Esophagus squamous epithelium (tissue), 5 donors: ENCODE measurements at places on chromosomes 3 and 15.

GRCh38 chr3:26108846-26109489 is 319.1 kb downstream of the OXSM start:
- no peak for DNase-seq

DNA sequence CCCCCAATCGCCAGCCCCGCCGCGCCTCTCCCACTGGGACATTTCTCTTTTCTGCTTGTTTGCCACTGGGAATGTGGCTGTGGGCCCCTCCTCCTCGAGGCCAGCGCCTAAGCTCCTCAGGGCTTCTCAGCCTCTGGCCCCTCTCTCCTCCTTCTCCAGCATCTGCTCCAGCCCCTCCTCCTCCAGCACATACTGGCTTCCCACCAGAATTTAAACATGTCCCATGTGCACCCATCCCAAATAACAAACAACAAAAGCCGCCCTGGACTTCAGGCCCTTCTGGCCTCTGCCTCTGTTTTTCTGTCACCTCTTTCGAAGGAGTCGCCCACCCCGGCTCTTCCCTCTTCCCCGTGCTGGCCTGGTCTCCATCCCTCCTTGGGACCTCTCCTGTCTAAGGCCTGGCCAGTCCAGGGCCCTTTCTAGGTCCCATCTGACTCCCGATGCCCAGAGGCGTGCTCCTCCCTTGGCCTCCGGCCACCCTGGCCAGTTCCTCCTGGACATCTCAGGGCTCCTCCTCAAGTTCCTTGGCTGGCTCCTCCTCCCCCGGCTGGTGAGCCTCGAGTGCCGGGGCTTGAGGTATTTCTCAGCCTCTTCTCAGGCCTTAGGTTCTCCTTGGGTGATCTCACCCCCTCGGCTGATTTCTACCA is 94.6 kb upstream of the SLC6A6 start:
- DNase-seq = no peak

GRCh38 chr3:13483988-13484695 is 4.0 kb downstream of the HDAC11 start:
- no peak for DNase-seq

GRCh38 chr3:165259541-165260193 is 63.5 kb upstream of the SLITRK3 start:
- DNase-seq = no peak

DNA sequence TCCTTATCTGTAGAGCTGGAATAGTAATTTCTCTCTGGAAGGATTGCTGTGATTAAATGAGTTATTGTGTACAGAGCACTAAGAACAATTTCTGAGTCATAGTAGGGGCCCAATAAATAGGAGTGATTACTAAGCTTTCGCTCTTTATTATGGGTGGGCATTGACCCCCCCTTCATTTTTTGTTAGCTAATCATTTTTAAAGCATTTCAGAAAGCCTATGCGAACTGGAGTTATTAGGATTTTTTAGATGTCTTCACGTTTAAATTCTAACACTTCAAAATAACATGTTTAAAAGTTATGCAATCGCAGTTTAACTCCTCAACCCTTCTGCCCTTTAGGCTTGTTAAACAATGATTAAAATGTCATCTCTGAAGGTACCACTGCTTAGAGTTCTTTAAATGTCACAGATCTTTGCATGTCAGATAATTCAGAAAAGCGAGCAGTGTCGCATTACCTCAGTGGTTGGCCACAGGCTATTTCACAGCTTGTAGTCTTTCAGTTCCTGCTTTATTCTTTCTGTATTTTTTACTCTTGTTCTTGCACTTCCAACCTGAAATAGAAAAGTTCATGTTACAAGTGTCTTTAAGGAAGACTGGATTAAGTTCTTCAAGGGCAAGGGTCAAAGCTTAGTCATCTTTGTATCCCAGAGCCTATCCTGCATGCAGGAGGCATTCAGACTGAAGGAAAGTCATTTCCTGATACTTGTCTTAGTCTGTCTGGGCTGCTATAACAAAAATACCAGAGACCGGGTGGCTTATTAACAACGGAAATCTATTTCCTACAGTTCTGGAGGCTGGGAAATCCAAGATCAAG is 102.9 kb downstream of the FNDC3B start:
- DNase-seq = no peak

DNA sequence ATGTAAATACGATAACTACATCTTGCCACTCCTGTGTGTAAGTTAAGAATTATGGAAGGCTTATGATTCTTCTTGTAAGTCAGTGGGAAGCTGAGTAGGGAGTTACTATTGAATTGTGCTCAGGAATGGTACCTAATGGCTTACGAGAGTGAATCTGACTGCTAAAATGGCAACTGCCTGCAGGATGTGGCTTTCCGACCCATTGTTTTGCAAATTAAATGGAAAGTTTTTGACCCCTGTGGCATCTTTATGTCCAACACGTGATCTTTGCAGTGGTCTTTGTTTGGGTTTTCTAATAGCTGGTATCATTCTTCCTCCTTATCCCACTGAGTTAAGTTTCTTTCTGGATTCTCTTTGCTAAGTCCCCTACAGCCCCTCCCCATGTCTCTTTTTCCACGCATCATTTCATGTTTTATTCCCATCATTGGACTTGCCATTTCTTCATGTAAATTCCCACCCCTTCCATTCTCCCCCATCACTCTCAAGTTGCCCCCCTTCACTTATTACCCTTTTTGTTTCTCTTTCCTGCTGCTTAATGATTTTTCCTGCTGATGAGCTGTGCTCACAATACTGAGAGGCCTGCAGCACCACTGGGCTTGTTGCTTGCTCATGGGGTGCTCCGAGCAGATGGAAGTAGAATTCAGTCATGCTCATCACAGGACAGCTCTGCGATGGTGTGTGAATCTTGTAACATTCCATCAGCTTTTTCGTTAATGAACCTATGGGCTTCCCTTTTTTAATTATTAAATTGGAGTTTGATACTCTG is 428.2 kb upstream of the IL12A start:
- DNase-seq = no peak

DNA sequence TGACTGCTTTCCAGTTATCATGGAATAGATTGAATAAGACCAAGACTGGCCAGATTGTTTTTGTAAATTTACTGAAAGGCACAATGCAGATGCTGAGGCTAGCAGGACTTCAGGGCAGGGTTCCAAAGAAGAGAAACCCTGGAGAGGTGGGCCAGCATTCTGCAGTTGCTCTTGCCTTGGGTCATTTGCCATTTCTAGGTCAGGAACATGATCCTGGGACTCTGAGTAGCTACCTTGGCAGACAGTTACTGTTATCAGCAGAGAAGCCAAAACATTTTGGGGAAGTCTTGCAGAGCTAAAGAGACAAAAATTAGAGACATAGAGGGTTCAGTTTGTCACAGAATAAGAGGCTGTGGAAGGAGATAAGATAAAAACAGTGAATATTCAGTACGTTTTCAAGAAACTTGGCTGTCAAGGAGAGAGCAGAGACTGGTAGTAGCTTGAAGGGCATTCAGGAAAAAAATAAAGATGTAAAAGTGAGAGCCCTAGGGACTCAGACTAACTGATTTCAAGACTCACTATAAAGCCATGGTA is 46.8 kb upstream of the MYRIP start:
- DNase-seq = no peak

DNA sequence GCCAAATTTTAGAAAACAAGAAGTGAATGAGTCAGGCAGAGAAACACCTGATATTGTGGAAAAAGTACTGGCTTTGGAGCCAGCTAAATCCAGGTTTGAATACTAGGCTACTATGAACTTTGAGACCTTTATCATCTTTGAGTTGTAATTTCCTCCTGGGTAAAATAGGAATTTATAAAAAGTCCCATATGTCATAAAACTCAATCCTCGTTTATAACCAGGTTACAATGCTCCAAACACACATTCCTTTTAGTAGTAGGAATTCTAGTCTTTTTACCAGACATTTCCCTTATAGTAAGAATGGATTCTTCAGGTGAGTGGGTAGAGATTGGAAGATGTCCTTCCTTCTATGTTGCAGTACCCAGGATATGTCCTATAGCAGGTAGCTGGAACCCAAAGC is 16.7 kb upstream of the DPH6 start:
- DNase-seq = no peak

GRCh38 chr3:34012102-34012461 is 213.7 kb downstream of the PDCD6IP start:
- DNase-seq = no peak

DNA sequence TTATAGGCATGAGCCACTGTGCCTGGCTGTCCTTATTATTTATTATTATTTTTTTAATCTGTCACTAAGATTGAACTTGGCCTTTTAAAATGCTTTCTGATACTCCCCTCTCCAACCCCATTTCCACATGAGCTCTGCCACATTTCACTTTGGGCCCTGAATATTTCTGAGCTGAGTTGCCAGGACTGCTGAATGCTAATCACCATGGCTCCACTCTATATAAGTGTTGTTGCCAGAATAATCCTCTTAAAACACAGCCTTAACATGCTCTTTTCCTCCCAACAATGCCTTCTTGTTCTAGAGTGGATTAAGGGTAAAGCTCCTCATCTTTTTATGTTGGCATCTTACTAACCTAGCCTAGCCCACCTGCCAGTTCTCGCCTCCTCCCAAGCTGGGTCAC is 124.4 kb downstream of the PDZRN3 start:
- DNase-seq = no peak

DNA sequence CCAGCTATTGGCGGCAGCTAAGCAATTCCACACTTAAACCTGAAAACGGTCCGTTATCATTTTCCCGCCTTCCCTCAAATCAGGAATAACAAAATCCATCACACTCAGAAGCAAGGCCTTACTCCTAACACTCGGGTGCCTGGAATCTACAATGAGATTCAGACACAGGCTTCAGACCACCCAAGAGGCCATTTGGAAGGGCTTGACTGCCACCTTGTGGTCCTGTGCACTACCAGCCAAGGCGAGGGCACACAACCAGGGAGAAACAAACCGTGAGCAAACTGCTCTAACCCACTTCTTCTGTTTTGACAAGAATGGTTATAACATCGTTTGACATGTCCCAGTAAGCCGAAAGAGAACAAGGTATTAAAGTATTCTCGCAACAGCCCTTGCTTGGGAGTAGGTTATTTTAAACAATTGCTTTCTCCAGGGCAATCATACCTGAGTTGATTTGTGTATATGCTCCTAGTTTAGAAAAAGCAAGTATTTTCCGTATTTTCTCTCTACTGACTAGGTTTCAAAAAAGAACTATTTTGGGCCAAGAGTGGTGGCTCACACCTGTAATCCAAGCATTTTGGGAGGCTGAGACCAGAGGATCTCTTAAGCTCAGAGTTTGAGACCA is 40.1 kb upstream of the TAFA4 start:
- DNase-seq = no peak

- no peak for DNase-seq
Observed at GRCh38 chr3:45043728-45044299, 17.7 kb downstream of the CLEC3B start.

DNA sequence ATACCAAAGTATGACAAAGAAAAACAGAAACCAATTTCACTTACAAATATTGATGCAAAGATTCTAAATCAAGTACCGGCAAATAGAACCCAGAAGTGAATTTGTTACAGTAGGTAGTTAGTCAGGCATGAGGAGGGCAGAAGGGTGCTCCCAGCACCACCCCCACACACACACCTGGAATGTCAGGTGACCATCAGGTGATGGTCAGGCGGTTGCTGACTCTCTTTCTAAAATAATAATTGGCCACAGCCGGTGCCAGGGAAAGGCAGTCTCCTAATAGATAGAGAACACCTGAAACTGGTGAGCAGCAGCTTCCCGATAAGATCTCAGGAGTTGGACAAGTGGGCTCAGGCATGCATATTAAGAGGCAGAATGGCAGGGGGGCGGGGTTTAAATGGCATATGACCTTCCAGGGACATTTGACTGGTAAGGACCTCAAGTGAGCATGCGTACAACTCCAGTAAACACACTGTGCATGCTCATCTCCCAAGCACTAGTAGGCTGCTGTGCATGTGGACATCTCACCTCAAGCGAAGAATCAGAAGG is 131.1 kb downstream of the ANO10 start:
- DNase-seq = no peak

GRCh38 chr3:27633224-27633545 is 88.9 kb downstream of the EOMES start:
- no peak for DNase-seq

DNA sequence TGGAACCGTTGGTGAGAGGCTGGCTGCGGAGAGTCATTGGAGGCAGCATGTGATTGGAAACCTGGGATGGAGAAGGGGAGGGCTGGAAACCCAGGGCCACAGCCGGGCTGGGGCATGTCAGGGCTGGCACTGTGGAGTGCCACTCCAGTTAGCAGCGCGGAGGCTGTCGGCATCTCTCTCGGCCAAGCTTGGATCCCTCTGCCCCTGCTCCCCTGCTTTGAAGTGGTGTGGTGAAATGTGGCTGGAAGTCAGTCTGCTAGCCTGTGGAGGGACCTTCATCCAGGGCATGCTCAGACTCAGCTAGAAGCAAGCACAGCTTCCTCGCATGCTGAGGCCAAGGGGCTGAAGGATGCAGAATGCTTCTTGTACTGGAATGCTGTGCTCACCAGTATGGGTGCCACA is 13.5 kb downstream of the SLCO3A1 start:
- DNase-seq = no peak

GRCh38 chr3:155846119-155846518 is 8.1 kb downstream of the SLC33A1 start:
- DNase-seq = no peak

- DNase-seq = no peak
Observed at GRCh38 chr3:53078656-53079055, 32.8 kb upstream of the SFMBT1 start.

GRCh38 chr3:37905987-37906674 is 44.5 kb downstream of the CTDSPL start:
- no peak for DNase-seq
